GM19239 (cell line): ENCODE measurements at places on chromosomes 2 and 18.

DNA sequence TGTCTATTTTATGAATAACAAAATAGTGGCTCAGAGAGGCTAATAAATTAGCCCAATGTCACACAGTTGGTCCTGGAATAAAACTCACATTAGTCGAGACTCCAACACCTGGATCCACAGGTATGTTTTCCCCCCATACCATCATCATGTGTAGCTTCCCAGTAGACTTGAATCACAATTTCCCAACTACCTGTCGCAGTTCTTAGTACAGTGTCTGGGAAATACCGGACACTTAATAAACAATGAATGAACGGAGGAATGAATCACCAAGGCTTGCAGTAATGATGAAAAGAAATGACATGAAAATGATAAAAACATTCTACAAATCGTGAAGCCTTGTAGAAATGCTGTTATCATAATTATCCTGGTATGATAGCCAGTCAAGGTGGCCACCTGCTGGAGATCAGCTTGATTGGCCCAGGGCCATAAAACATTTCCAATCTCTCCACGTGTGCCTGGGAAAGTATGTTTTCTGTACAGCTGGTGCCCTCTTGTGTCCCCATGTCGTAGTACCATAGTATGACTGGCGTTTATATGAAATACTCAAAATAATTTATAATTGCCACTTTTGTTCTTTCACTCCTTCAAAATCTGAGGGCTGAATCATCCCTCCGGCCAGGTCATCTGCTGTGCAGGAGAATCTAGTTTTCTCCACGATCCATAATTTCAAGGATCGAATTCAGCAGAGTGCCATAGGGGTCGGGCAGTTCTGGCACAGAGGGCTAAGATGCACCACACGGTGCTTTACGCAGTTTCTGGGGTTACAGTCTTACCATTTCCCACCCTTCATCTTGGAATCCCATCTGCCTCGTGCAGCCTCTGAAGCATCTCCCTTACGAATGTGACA is 95.4 kb downstream of the LAMA1 start:
- DNase-seq, result no peak

GRCh38 chr2:208208335-208209085 is 18.7 kb upstream of the C2orf80 start:
- DNase-seq, result no peak

DNA sequence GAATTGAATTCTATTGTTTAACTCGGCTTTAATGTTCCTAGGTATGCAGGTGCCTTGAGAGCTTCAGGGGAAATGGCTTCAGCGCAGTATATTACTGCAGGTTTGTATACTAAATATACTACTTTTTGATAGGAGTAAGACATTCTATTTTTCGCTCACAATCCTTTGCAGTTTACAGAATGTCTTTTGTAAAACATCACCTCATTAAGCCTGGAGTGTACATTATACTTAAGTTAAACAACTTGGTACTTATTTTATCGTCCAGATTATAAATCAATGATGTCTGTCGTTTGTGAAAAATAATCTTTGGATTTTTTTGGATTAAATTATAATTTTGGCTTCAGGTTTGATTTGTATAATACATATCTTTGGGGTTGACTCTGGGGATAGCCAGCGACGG is 34.4 kb downstream of the USP14 start:
- no peak for DNase-seq

- no peak for DNase-seq
Observed at GRCh38 chr2:226308323-226308680, 491.3 kb downstream of the IRS1 start.

GRCh38 chr2:48413676-48414075 is 116.3 kb upstream of the STON1 start:
- no peak for DNase-seq

DNA sequence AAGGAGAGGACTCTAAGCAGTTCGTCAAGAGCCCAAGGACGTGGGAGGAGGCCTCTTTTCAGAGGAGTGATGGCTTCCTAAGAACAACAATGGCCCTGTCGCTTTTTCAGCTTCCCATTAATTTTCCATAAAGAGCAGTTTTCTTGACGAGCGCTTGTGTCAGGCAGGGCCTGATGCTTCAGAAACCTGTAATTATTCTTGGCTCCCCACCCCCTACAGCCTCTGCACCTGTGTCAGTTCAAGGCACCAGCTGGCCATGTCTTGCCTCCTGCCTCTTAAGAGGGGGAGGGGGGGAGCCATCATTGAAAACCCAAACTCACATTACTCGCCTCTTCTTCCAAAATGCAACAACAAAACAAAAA is 32.3 kb downstream of the KLF7 start:
- DNase-seq, result no peak

DNA sequence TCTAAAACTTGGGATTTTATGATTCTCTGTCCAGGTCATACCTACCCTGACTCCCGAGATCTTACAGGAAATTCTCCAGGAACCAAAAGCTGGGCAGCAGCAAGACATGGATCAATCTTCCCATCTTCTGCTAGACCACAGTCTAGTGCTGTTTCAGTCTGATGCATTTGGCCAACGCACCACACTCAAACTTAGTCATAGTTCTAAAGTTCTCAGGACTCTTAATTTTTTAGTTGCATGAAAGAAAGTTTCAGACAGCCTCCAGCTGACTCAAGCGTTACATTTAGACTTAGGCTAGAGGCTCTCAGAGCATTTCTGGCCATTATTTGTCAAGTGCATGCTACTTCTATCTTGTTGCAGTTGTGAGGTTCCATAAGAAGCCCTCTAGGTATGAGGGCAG is 230.1 kb upstream of the CCDC150 start:
- no peak for DNase-seq
